ENCODE measurements at places on chromosomes 7 and 10.

GRCh38 chr10:23186697-23187096, 5.4 kb upstream of the PTF1A start:
- no peak for DNase-seq

- DNase-seq: no peak
Measured at GRCh38 chr10:35882422-35883150, 240.5 kb upstream of the FZD8 start.

GRCh38 chr7:17434841-17435692, 136.6 kb downstream of the AHR start:
- DNase-seq: no peak

DNA sequence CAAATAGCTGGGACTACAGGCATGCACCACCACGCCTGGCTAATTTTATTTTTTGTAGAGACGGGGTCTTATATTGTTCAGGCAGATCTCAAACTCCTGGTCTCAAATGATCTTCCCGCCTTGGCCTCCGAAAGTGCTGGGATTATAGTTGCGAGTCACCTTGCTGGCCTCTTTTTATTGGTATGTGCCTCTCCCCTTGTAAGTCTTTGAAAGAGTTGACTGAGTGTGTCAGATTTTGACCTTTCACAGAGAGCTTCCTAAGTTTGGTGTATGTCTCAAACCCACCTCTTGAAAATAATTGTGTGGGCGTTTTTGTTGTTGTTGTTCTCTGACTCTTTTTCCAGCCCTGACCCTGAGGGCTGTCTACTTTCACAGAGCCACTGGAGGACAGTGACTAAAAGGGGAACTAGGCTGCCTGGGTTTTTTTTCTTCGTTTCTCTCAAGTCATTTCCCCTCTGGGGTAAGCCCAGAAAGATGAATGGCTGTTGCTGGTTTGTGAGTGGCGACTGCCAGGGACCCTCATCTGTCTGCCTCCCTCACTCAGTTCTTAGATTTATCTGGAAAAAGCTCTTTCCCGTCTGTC, 262.8 kb downstream of the ZEB1 start:
- DNase-seq: no peak

DNA sequence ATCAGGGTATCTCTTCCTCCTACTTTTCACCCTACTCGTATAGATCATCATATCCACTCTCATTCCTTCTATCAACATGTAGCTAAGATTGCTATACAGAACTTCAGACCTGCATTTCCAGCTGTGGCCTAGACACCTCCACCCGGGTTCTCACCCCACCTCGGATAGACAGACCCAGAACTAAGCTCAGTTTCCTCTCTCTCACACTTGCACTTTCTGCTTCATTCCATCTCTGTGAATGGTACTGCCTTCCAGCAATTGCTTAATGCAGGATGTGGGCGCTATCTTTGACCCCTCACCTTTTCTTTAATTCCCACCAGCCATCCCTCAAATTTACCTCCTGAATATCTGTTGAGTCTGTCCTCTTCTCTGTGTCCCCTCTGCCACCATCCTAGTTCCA, 35.7 kb downstream of the AGK start:
- no peak for DNase-seq

DNA sequence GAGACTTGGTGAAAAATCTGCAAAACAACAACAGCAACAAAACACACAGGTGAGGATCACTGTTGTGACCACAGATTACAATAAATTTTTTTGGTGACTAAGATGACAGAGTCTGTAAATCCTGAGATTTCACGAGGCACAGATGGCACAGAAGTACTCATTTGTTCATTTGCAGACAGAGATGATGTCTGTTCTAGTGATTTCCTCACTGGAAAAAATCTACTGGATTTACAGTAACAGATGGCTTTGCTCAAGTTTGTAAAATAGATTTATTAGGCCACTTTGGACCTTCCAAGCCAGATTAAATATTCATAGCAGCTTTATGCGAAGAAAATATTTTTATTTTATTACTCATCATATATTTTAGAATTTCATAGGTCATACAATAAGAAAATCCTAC, 113.5 kb upstream of the IL6 start:
- no peak for DNase-seq

- no peak for DNase-seq
Measured at GRCh38 chr10:30420266-30420665, 13.7 kb upstream of the MAP3K8 start.

DNA sequence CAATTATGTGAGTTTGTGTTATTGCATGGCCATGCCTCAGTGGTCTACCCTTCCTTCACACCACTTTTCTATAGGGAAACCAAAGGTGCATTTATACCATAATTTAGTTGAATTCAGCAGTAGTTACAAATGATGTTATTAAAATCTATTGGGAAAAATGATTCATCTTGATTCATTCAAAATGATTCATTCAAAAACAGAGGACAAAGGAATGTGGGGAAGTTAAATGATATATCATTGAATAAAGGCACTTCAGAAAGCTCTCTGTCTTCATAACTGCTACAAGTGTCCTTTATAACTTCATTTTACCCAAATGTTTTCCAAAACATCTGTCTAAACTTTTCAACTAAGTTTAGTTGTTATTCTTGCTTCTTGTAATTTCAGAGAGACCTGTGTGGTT, 722.9 kb downstream of the GRM8 start:
- no peak for DNase-seq

DNA sequence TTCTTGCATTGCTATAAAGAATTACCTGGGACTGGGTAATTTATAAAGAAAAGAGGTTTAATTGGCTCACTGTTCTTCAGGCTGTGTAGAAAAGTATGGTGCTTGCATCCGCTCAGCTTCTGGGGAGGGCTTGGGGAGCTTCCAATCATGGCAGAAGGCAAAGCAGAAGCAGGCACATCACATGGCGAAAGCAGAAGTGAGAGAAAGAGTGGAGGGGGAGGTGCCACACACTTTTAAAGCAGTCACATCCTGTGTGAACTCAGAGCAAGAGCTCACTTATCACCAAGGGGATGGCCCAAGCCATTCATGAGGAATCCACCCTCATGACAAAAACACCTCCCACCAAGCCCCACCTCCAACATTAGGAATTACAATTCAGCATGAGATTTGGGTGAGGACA, 303.5 kb downstream of the OTUD1 start:
- no peak for DNase-seq

DNA sequence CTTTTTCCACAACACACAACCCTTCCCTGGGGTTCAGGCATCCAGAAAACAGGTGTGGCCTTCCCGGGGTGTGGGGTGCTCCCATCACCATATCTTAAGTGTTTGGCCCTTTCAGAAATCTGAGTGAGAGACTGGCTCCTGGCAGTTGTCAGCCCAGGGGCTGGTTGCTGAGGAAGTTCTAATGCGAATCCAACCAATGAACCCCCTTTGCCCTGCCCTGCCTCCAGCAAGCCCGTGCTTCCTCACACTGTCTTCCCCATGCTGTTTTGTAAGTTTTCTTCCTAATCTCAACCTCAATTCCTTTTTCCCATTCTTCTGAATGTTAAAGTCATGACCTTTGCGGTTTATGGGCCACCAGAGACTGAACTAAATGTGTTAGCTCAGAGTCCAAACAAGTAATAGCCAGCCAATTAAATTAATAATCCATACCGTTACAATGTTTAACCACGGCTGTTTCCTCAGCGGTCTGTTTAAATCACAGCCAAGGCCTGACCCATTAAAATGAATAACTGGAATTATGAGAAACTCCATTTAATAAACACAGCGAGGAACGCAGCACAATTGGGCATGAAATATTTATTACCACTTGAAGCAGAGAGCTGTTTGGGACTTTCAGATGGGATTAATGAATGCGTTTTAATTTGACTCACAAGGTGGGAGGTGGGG, 90.9 kb upstream of the TCF7L2 start:
- DNase-seq: no peak

GRCh38 chr7:50559881-50560280, 5.3 kb downstream of the DDC start:
- no peak for DNase-seq

- no peak for DNase-seq
Measured at GRCh38 chr10:125148528-125148927, 11.8 kb downstream of the CTBP2 start.

DNA sequence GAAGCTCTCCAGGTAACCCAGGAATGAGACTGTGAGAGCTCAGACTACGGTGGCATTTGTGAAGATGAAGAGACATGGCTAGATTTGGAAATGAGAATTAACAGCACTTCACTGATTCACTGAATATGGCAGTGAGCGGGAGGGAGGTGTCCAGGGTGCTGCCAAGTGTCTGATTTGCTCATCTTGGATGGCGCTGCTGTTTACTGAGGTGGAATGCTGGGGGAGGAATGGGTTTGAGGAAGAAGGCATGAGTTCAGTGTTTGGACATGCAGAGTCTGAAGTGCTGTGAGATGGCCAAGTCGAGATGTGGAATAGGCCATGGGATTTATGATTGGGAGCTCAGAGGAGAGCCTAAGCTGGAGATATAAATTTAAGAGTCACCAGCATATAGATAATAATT, 437.1 kb upstream of the NPVF start:
- no peak for DNase-seq

DNA sequence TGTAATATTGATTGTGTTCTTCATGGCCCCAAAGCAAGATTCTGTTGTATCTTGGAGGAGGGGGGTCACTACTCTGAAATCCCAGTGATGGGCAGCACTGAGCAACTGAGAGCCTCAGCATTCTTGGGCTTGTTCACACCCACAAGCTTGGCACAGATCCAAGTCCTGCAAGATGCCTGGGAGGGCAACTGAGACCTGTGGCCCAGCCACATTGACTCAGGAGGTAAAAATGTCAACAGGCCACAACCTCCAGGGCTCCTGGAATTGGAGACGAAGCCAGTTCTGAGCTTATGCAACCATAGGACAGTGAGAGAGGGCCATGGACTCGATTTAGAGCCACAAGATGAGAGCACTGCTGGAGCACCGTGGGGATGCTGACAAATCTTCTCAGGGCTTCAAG, 3.1 kb upstream of the DOCK1 start:
- DNase-seq: no peak

DNA sequence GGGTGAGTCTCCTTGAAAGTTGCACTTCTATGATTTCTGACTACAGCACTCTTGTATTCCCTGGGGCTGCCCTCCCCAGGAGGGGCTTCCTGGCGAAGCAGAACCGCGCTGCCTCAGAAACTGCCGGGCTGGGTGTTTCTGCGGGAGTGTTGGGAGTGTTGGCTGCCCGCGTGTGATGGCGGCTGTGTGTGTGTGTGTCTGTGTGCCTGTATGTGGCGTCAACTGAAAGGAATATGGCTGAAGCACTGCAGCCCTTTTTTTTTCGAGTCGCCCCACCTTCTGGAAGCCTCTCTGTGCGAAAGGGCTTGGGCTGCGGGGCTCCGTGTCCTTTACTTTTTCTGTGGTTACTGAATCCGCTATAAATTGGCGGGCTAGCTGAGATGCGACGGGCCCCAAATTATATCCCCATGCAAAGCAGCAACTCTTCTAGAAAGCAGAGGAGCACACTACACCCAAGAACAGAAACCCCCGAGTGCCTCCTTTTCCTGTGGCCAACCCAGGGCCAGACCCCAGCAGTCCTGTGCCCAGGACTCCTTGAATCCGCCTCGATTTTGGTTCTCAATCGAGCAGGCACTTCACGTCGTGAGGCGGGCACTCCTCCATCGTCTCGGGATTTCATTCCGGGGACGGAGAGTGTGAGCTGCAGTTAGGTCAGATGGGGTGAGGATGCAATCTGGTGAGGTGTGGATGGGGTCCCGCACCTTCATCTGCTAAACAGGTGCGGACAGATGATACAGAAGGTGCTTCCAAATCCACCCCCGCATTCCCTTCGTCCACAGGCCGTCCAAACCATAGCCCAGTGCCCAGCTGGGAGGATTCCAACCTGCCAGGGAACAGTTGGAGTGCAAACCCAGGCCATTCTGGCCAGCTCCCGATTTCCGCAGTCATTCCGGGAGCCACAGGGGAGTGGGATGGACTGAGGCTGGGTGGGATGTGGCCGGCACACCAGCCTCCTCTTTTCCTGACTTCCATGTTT, 22.5 kb upstream of the ZNF273 start:
- DNase-seq: no peak

DNA sequence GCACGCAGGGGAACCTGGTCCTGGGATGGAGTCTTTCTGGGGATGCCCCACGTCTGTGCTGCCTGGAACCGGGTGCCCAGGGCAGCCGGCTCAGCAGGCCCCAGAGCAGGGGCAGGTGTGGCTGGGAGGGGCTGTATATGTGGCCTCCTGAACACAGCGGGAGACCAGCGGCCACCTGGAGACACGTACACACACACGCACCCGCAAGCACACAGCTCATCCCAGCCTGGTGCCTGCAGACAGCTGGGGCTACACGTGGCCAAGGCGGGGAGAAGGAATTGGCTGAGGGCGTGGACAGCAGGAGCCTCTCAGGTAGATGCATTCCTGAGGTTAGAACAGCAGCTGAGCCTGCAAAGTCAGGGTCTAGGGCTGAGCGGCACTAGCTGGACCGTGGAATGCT, 14.0 kb downstream of the ADAM8 start:
- no peak for DNase-seq

- no peak for DNase-seq
Measured at GRCh38 chr10:88095223-88095721, 231.8 kb downstream of the PTEN start.

- no peak for DNase-seq
Measured at GRCh38 chr7:90850471-90850870, 254.3 kb downstream of the CDK14 start.

DNA sequence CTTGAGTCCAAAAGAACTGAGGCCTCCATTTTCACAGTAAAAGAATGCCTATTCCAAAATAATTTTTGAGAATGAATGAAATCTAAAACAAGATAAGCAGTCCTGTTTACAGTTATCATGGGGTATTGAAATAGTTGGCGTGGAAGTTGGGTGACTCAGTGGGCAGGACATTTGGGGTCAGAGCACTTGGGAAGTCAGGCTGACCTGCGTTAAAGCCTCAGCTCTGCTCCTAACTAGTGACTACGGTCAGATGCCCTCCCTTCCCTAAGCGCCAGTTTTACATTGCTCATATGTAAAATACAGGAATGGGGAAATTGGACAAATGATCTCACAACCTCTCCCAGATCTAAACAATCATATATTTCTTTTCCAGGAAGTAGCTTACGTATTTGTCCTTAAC, 2.3 kb upstream of the PAPSS2 start:
- DNase-seq: no peak

DNA sequence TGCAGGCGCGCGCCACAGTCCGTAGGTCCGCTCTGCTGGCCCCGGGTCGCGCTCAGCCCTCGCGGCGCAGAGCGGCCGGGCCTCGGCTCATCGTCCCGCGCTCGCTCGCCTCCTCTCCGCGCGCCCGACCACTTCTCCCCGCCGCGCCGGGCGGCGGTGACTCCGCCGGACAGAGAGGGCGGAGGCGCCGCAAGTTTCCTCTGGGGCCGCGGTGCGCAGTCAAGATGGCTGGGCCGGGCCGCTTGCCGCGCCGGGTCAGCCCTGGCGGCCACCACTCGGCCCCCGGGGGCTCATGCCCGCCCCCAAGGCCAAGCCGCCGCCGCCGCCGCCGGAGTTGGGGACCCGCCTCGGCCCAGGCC, 441 bp downstream of the FZD8 start:
- no peak for DNase-seq
